Melanocyte of skin (primary cell): ENCODE measurements at places on chromosomes 4 and X. TPM values are rescaled to one million over a fixed set of nuclear protein-coding genes. Genes with fewer than 3 reads are reported as not detected.

PNMA6A gene
- 3.0 and 5.7 TPM in 2 replicates for total RNA-seq

H2BW2 gene
- not detected in 2 replicates for total RNA-seq

PASD1 gene
- total RNA-seq: not detected in 2 replicates

SASH3 gene
- not detected in 2 replicates for total RNA-seq

CXCL5 gene
- total RNA-seq: 39.8 and 97.6 TPM in 2 replicates

ARSH gene
- total RNA-seq: under 0.01 TPM in 1 of 2 replicates, not detected in the other

SLC9A7 gene
- 0.34 and 3.6 TPM in 2 replicates for total RNA-seq

BOD1L1 gene
- 14.7 and 32.9 TPM in 2 replicates for total RNA-seq

LINC00632 gene
- total RNA-seq: 3.3 and 8.6 TPM in 2 replicates

PPA2 gene
- total RNA-seq: 79.2 and 126 TPM in 2 replicates

TMEM156 gene
- not detected in 2 replicates for total RNA-seq

CCDC110 gene
- 1.3 and 2.8 TPM in 2 replicates for total RNA-seq

RENBP gene
- total RNA-seq: 61.3 and 64.2 TPM in 2 replicates

PAGE4 gene
- not detected in 2 replicates for total RNA-seq

HSD17B10 gene
- 98.6 and 111 TPM in 2 replicates for total RNA-seq

UGT2B11 gene
- not detected in 2 replicates for total RNA-seq

ZNF157 gene
- total RNA-seq: not detected in 2 replicates

PIN4 gene
- 6.2 and 7.2 TPM in 2 replicates for total RNA-seq

AKAP14 gene
- not detected in 2 replicates for total RNA-seq

HHIP gene
- total RNA-seq: under 0.01 TPM in 2 replicates

SLC49A3 gene
- total RNA-seq: 1.7 and 4.3 TPM in 2 replicates

NAA10 gene
- total RNA-seq: 89.6 and 128 TPM in 2 replicates

ATP8A1 gene
- 1.4 and 6.2 TPM in 2 replicates for total RNA-seq

CSAG1 gene
- total RNA-seq: not detected in 2 replicates

MAGEC2 gene
- total RNA-seq: not detected in 2 replicates

CT45A1 gene
- not detected in 2 replicates for total RNA-seq

GPR50 gene
- not detected in 2 replicates for total RNA-seq

GPR82 gene
- total RNA-seq: not detected in 2 replicates

CRLF2 gene
- not detected in 2 replicates for total RNA-seq
